ENCODE measurements at places on chromosomes 2 and 18.
A peak's percentile ranks its signal among the peaks of the same experiment; 100 is the strongest.

DNA sequence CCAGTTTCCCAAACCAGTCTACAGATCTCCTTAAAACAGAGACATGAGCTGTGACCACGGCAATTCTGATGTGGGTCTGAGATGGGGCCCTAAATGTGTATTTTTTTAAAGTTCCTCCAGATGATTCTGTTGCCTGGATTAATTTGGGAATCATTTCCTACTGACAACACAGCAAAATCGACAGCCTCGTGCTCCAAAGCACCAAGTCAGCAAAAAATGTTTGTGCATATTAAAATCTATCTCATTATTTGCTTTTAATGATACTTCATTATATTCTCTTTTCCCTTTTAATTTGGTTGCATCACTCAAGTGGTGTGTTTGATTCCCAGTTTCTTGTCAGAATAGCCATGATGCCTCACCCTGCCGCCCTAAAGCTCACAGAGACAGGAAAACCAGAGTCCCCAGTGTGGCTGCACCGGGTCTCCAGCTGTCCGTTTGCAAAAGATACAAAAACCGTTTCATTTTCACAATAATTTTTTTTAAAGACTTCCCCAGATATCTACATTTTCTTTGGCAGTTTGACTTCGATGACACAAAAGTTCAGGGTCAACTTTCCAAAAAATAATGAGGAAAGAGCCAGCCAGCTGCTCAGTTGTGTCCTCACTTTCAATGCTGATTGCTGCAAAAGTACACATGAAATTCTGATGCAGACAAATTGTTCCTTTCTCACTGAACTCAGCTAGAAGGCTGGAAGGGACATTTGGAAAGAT is 443.2 kb upstream of the ID2 start:
- no peak for DNase-seq

GRCh38 chr2:205051417-205051816 is 506.1 kb downstream of the PARD3B start:
- DNase-seq: no peak

DNA sequence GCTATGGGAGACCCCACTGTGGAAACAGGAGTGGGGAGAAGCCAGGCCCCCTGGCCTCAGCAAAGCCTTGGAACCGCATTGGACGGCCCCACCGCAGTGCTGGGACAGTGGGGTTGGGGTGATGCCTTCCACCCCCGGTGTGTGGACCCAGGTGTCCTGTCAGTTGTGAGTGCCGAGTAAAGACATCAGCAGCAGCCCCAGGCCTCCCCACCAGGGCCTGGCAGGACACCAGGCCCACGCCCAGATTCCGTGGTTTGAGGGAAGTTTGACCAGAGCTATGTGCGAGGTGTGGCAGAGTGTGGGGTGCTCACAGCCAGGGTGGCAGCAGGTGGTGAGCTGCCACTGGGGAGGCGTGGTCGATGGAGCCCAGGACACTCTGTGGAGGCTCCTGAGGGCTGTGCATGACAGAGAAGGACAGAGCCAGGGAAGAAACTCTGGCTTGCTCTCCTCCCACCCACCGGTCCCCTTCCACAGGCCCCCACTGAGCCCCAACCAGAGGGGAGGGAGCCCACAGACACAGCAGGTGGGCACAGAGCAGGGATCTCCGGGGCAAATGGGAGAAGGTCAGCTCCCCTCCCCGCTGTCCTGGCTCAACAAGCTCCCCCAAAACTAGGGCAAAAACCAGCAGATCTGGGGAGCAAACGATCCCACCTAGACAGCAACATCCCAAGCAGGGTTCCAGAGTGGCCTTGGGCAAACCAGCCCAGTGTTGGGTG is 69.1 kb downstream of the TWIST2 start:
- no peak for DNase-seq

DNA sequence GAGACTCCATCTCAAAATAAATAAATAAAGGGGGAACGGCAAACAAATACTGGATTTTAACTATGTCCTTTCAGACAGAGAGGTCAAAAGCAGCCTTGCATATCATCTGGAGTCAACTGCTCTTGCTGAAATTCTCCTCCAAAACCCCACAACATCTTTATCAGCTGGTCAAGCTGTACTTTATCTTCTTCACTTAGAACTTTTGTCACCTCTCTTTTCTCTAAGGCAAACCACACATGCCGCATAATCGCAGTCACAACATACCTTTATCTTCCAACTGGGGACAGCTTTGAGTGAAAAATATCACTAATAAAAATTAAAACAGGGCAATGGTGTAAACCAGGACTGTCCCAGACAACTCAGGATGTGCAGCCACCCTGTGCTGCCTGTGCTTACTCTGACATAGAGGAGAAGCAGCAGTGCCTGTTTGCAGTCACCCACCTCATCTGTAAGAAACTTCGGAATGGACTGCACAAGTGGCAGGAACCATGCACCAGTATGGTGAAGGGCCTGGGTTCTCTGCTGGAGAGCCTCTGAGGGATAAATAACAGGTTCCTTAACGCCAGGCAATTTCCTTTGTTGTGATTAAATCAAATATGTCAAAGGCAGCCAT is 6.2 kb downstream of the MPPE1 start:
- DNase-seq: no peak

DNA sequence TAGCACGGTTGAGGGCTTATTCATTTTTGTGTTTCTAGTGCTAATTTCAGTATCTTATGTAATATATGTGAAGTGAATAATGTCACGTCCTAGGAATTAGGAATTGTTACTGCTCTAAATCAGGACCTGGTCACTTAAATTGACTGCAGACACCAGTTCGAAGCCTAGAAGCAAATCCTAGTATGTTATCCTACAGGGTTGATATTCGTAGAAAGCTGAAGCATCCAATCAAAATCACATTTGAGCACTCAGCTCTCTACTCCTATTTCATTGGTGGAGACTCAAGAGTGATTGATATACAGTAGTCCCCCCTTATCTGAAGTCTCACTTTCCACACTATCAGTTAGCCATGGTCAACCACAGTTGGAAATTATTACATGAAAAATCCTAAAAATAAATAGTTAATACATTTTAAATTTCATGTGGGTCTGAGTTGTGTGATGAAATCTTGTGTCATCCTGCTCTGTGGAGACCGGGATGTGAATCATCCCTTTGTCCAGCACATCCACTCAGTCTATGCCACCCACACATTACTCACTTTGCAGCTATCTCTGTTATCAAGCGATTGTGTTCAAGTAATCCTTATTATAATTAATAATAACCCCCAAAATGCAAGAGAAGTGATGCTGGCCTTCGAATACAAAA is 35.2 kb upstream of the SCN9A start:
- peak; percentile 56 for DNase-seq

GRCh38 chr2:9782197-9782719 is 61.0 kb upstream of the TAF1B start:
- no peak for DNase-seq

GRCh38 chr18:78630981-78631510 is 348.6 kb upstream of the SALL3 start:
- no peak for DNase-seq

DNA sequence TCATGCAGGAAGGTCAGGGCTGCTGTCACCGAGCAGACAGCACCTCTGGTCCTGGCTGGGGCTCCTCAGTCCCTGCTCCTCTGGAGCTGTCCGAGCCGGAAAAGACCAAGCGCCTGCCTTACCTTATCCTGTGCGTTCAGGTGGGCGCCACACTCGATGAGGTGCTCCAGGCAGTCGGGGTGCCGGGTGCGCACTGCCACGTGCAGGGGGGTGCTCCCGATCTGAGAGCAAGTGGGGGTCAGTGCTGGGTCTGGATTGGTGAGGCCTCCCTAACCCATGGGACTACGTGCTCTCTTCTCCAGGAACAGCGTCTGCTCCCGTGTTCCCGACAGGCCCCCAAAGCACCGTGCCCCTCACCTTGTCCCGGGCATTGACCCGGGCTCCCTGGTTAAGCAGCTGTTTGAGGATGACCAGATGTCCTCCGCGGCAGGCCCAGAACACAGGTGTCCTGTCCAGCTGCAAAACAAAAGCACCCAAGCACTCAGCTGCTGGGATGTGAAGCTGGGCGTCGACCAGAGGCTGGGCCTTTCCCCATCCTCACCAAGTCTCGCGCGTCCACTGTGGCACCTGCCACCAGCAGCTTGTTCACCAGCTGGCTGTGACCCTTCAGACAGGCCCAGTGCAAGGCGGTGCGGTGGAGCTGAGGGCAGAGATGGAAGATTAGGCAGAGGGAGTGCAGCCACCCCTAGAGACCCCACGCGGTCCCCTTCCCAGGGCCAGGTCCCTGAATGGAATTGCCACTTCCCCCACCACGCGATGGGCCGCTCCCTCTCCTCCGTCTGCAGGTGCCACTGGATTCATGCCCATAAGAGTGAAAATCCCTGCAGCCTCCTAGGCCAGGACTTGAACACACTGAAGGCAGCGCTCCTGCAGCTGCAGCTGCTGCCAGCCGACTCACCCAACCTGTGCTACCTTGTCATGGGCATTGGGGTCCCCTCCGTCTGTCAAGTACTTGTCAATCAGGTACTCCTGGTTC is 3.7 kb downstream of the ANKRD23 start:
- DNase-seq: no peak

DNA sequence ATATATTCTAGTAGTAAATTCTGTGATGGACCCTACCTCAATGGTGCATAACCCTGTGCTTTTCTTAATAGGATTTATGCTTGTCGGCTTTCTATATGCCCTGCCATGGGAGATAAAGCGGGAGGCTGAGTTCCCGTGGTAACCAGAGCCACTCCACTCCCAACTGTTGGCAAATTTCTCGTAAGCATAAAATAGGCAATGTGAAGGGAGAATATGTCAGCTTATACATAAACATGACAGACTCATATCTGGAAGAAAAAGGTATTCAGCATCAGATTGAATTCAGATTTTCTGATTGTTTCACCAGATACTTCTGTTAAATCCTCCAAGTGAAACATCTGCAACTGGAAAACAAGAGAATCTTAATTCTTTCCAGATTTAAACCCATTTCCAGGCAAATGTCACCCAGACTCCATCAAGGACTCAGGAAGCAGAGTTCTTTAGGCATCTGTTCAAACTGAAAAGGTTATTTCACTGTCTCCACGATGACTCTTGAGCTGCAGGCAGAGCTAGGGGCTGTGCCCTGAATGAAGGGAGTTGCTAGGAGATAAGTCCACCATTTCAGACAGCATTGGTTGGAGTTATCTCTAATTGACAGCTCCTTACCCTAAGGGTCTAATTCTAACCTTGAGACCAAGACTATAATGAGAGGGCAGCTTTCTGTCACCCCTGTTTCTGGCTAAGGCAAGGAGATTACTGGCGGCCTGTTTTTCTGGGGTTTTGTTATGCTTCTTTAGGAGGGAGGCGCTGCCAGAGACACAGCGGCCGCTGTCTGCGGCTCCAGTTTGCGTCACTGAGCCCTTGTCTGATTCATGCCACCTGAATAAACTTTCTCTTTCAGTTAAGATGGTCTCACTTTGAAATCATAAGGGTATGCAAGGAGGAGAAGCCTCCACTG is 381.3 kb downstream of the SOX11 start:
- DNase-seq: no peak

DNA sequence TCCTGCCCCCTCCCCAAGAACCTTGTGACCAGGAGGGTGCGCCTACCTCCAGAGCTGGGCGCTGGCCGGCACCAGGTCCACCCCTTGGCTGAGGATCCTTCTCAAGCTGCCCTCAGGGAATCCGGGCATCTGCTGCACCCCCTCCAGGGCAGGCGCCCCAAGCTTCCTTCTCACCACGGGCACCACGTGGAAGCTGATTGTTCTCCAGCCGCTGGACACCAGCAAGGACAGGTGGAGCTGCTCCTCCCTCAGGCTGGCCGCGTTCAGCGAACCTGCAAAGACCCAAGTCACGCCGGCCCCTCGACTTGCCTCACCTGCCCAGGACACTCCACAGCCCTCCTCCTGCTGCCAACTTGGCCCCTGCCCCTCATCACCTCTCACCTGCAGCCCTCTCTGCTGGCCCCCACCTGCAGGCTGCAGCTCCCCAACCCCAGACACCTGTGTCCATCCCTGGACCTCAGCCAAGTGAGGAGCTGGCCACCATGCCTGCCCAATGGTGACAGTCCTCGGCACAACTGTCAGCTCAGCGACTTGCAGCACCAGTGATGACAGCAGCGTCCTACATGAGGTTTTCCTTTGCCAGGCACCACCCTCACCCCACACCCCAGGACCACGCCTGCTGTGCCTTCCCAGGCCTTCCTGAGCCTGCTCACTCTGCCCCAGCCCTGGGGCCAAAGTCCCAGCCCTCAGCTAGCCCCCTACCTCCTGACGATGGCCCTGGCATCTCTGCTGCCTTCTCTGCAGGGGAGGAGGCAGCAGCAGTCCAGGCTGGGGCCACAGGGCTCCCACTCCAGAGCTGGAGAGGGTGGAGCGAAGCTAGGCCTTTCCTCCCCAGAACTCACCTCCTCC is 4.2 kb downstream of the MAB21L4 start:
- no peak for DNase-seq

DNA sequence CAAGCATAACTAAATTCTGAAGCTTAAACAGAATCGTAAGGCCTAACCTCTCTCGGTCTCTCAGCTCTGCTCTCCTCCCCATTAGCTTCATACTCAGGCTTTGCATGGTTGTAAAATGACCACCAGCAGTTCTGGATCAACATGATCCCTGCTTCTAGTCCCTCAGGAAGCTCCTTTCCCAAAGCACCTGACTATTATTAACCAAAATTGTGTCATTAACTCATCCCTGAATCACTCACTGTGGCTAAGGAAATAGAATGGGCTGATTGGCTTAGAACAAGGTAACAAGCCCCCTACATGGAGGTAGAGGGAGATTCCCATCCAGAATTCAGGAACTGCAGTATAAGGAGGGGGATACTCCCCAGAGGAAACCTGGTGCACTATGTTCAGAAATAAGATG is 448.3 kb downstream of the ARHGAP15 start:
- DNase-seq: no peak

GRCh38 chr2:44932564-44933392 is 8.7 kb upstream of the SIX3 start:
- no peak for DNase-seq

DNA sequence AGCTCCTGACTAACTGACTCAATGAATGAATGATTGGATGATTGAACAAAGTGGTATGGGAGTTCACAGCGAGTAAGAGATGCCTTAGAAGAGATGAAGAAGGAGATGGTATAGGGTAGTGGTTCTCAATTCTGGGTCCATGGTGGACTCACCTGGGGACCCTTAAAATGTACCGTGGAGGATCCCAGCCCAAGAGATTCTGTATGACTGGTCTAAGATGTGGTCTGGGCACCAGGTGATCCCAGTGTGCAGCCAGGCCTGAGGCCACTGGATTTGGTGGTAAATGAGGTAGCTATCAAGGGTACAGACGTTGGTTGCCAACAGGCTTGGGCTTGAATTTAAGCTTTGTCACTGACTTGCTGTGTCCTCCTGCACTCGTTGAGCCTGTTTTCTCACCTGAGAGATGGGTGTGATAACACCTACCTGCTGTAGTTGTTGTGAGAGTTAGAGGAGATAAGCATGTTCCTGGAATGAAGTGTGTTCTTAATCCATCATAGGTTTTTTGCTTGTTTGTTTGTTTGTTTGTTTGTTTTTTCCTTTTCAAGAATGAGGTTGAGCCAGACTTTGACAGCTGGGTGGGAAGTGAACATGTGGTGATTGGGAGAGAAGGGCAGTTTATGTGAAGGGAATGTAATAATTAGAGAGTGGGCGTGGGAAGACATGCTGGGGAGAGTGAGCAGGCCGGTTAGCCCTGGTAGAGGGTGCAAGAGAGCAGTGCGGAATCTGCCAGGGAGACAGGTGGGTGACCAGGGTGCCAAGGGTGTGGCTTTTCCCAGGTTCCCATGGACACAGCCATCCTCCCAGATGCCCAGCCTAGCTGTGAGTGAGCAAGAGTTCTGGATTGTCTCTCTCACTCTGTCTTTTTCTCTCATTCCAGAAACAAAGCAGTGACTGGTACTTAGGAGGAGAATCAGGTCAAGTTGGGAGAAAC is 31.4 kb upstream of the IL1B start:
- DNase-seq: no peak

- no peak for DNase-seq
These were observed 37.4 kb downstream of the ARL4C start for GRCh38 chr2:234459401-234460009.

- DNase-seq: no peak
These were observed 567.2 kb downstream of the SATB2 start for GRCh38 chr2:198890490-198890889.

Data from amniotic stem cell (primary cell).